Inflammatory macrophage (primary cell): ENCODE measurements at places on chromosomes 3 and 15.
A peak's percentile ranks its signal among the peaks of the same experiment; 100 is the strongest.

DNA sequence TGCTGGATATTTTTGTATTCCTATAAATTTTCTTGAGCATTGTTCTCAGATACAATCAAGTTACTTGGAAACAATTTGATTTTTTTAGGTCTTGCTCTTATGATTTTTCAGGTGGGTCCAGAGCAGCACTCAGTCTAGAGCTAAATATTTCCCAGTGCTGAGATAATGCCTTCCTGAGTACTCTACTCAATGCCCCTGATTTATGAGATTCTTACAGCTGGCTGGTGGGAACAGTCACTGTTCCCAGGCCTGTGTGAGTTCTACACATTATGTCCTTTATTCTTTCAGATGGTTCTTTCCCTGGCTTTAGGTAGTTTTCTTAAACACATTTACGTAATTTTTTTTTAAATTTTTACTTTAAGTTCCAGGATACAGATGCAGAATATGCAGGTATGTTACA lies 51.0 kb upstream of the EIF5A2 start:
- no peak for DNase-seq

- DNase-seq, result peak; percentile 10
Measured at GRCh38 chr3:108322352-108322751, 26.0 kb downstream of the HHLA2 start.

GRCh38 chr3:142188846-142189245 lies 36.5 kb downstream of the GK5 start:
- DNase-seq, result no peak

- DNase-seq, result no peak
Measured at GRCh38 chr3:153274561-153274960, 112.5 kb downstream of the RAP2B start.

DNA sequence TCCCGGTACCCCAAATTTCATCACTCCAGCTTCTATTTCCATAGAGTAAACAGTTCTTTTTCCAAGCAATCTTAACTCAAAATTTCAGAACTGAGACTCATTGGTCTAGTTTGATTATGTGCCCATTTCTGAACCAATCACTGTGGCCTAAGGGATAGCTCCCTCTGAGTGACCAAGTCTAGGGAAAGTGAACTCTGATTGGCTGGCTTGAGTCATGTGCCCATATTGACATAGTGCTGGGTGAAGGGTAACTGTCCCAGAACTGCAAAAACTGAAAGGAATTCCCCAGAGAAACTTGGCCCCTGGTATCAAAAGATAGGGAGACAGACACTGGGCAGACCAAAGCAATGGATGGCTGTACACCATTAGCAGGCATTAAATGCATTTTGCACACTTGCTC lies 171.2 kb upstream of the WNT5A start:
- no peak for DNase-seq

GRCh38 chr3:42735019-42735418 lies 32.4 kb upstream of the HHATL start:
- DNase-seq, result no peak

DNA sequence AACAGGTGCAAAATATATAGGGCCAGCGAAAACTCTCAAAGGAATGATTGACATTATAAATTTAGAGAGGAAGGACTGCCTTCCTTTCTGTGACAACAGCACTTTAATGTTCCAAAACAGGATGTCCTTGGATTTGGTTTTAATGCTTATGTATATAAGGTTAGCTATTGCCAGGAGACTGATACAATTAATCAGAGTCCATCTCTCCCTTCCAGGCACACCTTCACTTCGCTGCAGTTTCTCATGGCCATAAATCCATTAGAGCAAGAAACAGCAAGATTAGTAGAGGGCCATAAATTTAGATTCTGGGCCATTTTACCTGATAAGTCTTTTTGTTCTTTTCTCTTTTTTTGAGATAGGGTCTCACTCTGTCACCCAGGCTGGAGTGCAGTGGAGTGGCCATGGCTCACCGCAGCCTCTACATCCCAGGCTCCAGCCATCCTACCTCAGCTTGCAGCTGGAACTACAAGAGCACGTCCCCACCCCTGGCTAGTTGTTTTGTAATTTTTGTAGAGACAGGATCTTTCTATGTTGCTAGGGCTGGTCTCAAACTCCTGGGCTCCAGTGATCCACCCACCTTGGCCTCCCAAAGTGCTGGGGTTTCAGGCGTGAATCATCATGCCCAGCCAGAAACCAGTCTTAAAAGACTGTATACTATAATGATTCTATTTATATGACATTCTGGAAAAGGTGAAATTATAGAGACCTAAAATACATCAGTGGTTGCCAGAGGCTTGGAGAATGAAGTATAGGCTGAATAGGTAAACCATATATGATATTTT lies 15.7 kb upstream of the TFRC start:
- no peak for DNase-seq

GRCh38 chr15:85828126-85828525 lies 33.4 kb upstream of the KLHL25 start:
- DNase-seq, result no peak

GRCh38 chr15:95290176-95290974 lies 1040.1 kb upstream of the NR2F2 start:
- DNase-seq, result no peak

GRCh38 chr3:141386611-141387111 lies 18.4 kb downstream of the ZBTB38 start:
- peak; percentile 29 for DNase-seq

- DNase-seq, result no peak
Measured at GRCh38 chr3:172182797-172183196, 143.4 kb downstream of the FNDC3B start.

DNA sequence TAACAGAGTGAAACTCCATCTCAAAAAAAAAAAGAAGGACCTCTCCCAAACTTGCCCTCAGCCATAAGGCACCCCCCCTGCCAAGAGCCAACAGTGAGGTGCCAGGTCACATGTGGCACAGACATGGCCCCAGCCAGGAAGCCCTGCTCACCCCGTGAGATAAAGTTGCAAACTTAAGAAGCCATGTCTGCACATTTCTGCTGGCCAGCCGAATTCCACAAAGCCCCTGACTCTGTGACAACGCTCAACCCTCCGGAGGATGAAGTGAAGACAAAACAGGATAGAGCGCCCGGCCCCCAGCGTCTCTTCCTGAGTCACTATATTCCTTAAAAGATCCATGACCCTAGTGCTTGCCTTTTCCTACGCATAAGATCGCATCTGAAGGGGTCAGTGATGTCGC lies 188.1 kb downstream of the XXYLT1 start:
- no peak for DNase-seq

GRCh38 chr3:138367911-138368310 lies 19.5 kb downstream of the MRAS start:
- peak; percentile 94 for DNase-seq

DNA sequence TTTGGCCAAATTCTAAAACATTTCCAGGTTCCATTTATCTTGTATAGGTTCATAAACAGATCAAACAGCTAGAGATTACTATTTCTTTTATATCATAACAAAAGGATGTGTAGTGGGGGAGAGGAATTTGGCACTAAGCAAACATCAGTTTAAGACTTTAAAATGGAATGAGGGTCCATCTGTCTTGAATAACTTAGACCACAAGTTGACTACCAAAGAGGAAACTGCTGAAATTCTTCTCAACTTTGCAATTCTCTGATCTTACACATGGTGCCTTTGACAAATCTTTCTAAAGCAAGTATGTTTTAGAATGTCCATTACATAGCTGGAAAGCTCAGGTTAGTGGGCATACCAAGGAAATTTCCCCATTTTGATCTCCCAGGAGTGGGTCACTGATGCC lies 140.5 kb upstream of the ADAMTS9 start:
- DNase-seq, result no peak

- DNase-seq, result no peak
Measured at GRCh38 chr3:160194438-160194837, 30.8 kb upstream of the C3orf80 start.

DNA sequence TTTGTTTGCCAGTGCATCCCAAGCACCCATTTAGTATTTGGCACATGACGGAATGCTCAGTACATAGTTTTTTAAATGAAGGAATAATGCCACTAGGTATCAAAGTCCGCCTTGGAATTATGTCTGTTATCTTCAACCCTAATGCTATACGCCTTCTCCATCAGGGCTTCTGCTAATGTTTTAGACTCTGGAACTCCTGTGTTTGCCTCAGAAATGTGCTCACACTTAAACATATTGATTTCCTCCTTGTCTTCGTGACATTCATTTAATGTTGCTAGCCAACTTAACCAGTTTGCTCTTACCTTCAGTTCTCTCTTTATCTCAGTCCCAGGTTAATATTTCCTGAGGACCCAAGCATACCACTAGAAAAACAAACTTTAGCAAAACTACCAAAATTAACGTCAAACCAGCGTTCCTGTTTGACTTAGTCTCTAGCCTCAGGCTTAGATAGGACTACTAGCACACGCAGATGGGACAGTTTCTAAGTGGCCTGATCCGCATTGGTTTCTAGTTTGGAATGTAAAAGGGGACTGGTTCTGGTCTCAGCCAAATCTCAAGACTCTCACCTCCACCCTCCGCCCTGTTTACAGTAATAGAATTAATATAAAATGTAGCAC lies 81.4 kb downstream of the IL1RAP start:
- DNase-seq, result no peak

GRCh38 chr3:56974247-56974930 lies 86.1 kb upstream of the SPATA12 start:
- DNase-seq, result no peak

DNA sequence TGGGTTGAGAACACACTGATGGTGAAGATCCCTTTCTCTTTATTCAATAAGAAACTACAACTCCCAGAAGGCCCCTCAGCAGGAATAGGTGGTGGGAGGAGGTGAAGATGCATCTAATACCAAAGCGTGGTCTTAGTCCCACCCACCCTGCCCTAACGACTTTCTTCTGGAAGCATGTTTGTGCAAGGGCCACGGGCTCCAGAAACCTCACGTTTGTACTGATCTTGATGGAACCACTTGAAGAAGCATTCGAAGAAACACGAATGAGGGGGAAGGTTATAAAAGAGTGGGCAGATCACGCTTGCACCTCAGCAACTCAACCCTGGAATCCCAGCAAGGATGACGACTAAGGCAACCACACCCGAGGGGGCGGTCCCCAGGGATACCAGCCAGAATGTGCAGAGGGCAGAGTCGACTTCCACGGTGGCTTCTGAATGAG lies 10.6 kb upstream of the SLC25A36 start:
- DNase-seq, result no peak

GRCh38 chr3:115330430-115330829 lies 183.3 kb upstream of the ZBTB20 start:
- no peak for DNase-seq

- no peak for DNase-seq
Measured at GRCh38 chr3:12966847-12967605, 106.2 kb downstream of the IQSEC1 start.

- DNase-seq, result peak; percentile 86
Measured at GRCh38 chr15:52466134-52466701, 62.5 kb downstream of the MYO5A start.

DNA sequence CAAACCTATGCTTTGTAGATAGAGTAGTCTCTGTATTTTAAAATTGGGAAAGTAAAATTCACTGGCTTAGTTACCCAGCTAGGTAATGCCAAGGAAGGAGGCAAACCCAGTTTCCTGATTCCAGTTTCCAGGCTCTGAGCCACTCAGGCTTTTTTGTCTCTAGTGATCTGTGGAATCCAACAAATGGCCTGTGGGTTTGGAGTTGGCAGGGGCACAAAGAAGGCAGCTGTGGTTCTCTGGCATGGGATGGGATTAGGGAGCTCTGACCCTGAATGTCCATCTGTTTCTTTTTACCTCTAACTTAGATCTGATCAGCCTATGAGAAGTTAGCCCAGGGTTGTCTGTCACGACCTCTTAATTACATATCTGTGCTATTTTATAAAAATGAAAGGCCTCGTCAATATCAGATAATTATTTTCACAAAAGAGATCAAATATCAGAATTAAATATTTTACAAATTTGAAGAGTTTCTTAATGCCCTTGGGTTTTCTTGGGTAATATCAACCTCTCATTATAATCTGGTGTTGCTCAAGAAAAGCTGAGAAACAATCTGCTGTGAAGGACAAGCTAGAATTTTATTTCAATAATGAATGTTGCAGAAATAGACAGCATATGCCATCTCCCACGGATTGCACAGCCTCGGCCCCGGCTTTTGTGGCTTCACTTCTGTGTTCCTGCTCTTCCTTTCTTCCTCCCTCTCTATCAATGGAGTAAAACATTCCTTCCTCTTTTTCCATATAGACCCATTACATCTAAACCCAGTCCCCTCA lies 63.7 kb upstream of the DAZL start:
- no peak for DNase-seq

DNA sequence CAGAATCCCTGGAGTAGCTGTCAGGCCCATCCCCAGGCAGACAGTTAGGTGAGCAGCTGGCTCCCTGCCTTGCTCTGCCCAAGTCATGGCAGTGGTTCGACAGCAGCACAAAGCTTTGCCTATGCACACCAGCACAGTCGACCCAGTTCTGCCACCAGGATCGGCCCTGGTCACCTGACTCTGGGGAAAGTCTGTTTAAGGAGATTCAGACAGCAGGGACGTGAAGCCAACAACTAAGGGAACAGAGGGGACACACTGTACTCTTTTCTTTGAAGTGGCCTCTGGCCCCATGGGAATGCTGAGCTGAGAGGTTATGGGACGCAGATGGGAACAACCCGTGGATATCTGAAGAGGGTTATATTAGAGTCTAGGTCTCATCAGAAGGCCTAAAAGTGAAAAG lies 134.8 kb downstream of the CHDH start:
- no peak for DNase-seq

GRCh38 chr15:93265111-93265556 lies 176.1 kb upstream of the RGMA start:
- no peak for DNase-seq

- DNase-seq, result no peak
Measured at GRCh38 chr3:30695302-30696061, 89.1 kb downstream of the TGFBR2 start.

- DNase-seq, result peak; percentile 48
Measured at GRCh38 chr15:52558196-52558595, 10.6 kb downstream of the ARPP19 start.

GRCh38 chr3:52318186-52318816 lies 2.2 kb downstream of the DNAH1 start:
- no peak for DNase-seq

GRCh38 chr3:101873619-101874018 lies 24.3 kb downstream of the NFKBIZ start:
- DNase-seq, result peak; percentile 89

DNA sequence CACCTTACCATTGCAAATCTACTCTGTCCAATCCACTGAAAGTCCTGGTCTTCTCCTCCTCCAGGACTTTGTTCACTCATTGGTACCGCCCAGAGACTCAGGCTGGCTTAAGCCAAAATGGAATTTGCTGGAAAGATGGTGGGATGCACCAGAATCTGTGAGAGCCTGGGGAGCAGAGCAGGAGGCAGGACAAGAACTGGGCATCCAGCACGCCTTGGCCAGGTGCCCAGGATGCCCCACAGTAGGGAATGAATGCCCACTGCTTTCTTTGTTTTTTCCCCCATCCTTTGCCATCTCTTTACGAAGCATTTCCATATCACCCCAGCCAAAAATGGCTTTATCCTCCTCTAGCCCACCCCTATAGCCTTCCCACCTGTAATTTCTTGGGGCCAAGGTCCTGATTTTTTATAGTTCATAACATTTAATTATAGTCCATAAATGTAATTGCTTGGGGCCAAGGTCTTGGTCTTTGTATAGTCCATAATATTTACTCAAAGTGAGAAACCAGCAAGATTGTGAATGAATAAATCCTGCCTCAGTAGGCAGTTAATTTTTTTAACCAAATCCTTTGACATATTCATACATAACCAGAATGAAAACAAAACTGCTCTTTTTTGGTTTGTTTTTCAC lies 23.3 kb upstream of the IREB2 start:
- no peak for DNase-seq

GRCh38 chr3:120442975-120443517 lies 7.7 kb downstream of the FSTL1 start:
- no peak for DNase-seq
